Thyroid gland (tissue), 4 donors: ENCODE measurements at places on chromosomes 2 and 18. TPM values are rescaled to one million over a fixed set of nuclear protein-coding genes. Genes with fewer than 3 reads are reported as not detected.

- DNase-seq, result peak; percentile 40
- no peaks in the 10 kb centered on the region for H3K27me3 ChIP-seq
- no peaks in the 10 kb centered on the region for H3K36me3 ChIP-seq
Measured at GRCh38 chr2:29014811-29015421, 33.8 kb downstream of the TOGARAM2 start.

GRCh38 chr2:118387509-118387908 is 299.2 kb downstream of the INSIG2 start:
- no peak for DNase-seq
- H3K4me3 ChIP-seq, result no peak overlapping the region
- no peak overlapping the region for H3K27ac ChIP-seq
- H3K4me1 ChIP-seq, result no peaks in the 10 kb centered on the region
- no peaks in the 10 kb centered on the region for H3K36me3 ChIP-seq

- H3K4me3 ChIP-seq, result no peak overlapping the region
- H3K36me3 ChIP-seq, result no peaks in the 10 kb centered on the region
- no peaks in the 10 kb centered on the region for H3K4me1 ChIP-seq
- H3K27ac ChIP-seq, result no peak overlapping the region
Measured at GRCh38 chr2:200761266-200761665, 50.4 kb upstream of the BZW1 start.

- no peak overlapping the region for H3K27ac ChIP-seq
- H3K4me3 ChIP-seq, result no peak overlapping the region
- no peaks in the 10 kb centered on the region for H3K36me3 ChIP-seq
- H3K27me3 ChIP-seq, result no peaks in the 10 kb centered on the region
- peaks cover 3% of the 10 kb centered on the region for H3K4me1 ChIP-seq
Measured at GRCh38 chr2:237012577-237013267, 73.0 kb upstream of the COPS8 start.

The GRHL1 gene
- total RNA-seq, result 6.2 TPM

The DLGAP1 gene
- total RNA-seq, result 0.81 TPM
